Right kidney (tissue), 9 donors: ENCODE measurements at places on chromosomes 2 and 18.

DNA sequence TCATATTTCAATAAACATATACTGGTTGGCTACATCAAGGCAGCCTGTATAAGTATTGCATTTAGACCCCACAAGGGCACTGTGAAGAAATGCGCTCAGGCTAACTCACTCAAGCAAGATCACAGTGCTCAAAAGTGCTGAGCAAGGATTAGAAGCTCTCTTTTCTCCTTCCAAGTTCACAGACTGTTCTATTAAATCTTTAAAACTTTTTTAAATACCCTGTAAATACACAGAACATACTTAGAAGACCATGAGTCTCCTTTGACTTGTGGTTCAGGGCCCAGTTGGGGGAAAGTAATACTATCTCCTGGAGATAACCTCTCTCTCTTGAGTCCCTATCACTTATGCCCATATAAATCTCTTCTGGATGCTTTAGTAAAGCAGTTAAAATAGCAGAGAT, 152.9 kb downstream of the SP3 start:
- no peak for DNase-seq

DNA sequence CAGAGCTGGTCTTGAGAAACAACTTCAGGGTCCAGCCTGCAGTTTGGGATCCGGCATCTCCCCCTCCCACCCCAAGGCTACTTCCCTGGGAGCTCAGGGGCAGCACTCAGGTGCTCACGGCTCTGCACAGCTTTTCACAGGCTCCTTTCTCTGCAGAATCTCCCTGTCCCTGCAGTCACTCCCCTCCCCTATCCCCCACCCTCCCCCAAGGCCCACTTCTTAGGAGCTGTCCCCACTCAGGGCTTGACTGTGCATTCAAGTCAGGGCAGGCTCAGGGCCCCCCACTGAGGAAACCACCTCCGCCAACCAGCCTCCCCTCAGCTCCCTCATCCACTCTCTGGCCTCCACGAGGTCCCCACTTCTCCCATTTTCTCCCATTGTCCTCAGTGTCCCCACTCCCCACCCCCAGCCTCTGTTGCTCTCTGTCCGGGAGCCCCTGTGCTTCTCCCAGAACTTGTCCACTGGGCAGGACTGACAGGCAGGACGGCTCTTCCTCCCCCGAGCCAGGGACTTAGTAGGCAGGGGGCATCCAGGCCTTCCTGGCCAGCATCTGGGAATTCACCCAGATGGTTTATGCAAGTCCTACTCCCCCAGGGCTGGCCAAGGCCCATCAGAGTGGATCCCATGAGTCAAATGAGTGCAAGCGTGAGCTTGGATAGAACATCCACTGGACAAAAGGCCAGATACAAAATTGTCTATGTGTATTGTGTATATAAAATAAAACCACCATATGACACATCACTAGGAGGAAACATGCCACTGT, 7.6 kb downstream of the NMUR1 start:
- DNase-seq = no peak

DNA sequence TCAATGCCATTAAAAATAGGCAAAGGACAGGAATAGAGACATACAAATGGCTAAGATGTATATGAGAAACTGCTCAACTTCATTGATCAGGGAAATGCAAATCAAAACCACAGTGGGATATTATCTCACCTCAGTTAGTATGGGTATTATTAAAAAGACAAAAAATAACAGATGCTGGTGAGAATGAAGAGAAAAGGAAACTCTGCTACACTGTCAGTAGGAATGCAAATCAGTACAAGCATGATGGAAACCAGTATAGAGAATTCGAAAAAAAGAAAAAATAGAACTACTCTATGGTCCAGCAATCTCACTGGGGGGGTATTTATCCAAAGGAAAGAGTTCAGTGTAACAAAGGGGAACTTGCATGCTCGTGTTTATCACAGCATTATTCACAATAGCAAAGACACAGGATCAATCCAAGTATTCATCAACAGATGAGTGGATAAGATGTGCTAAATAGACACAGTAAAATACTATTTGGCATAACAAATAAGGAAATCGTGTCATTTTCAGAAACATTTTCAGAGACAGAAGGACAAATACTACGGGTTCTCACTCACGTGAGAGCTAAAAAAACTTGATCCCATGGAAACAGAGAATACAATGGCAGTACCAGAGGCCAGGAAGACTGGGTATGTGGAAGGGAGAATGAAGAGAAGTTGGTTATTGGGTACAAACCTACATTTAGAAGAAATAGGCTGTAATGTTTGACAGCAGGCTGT, 60.6 kb downstream of the CCDC74A start:
- no peak for DNase-seq

- no peak for DNase-seq
Measured at GRCh38 chr2:9692456-9693195, 61.8 kb upstream of the YWHAQ start.

DNA sequence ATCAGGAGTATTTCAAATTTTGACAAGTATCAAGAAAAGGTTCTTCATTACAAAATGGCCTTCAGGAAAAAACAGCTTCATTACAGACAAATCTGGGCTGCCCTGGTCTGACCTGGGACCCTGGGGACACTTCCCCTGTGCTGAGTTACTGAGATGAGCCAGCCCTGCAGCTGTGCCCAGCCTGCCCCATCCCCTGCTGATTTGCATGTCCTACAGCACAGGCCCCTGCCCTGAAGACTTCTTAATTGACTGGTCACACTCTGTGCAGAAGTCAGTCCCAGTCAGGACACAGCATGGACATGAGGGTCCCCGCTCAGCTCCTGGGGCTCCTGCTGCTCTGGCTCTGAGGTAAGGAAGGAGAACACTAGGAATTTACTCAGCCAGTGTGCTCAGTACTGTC, 235.1 kb downstream of the ANKRD36B start:
- DNase-seq = no peak

GRCh38 chr2:40049781-40050180, 270.7 kb upstream of the THUMPD2 start:
- no peak for DNase-seq

DNA sequence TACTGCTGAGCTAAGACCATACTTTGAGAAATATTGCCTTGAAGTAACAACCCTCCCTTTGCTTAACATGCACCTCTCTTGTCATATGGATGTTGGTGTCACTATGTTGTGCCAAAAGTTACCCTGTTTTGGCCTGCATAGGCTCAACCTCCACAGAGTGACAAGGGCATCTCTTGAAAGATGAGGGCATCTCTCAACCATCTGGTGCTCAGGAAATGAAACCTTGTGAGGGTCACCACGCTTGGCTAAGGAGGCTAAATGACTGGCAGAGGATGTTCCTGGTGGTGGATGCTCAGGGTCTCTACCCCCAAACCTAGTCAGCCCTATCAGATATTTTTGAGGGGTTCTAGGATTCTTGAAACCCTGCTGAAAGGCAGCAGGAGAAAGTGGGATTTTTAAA, 2.3 kb downstream of the LHCGR start:
- DNase-seq = no peak

GRCh38 chr2:109472974-109473373, 140.8 kb downstream of the SEPTIN10 start:
- DNase-seq = no peak

GRCh38 chr18:69838620-69839411, 108.9 kb downstream of the CD226 start:
- no peak for DNase-seq

DNA sequence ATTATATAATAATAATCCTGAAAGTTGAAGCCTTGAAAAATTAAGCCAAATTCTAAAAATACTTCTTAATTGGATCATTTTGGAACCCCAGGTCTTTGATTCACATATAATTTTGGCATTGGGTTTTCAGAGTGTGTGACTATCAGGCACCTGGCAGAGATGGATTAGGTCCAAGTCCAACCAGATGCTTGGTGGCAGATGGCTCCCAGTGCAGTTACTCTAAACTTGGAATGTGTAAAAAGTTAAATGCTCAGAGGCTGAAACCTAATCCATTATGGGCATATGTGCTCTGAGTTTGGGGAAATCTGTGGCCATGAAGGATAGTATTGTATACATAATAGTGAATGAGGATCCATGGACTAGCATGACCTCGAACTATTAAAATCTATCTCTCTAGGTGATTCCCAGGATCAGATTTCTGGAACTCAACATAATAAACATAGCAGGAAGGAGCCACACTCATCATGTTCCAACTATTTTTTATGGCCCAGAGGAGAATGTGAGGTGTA, 333.0 kb downstream of the RPRM start:
- DNase-seq = no peak

DNA sequence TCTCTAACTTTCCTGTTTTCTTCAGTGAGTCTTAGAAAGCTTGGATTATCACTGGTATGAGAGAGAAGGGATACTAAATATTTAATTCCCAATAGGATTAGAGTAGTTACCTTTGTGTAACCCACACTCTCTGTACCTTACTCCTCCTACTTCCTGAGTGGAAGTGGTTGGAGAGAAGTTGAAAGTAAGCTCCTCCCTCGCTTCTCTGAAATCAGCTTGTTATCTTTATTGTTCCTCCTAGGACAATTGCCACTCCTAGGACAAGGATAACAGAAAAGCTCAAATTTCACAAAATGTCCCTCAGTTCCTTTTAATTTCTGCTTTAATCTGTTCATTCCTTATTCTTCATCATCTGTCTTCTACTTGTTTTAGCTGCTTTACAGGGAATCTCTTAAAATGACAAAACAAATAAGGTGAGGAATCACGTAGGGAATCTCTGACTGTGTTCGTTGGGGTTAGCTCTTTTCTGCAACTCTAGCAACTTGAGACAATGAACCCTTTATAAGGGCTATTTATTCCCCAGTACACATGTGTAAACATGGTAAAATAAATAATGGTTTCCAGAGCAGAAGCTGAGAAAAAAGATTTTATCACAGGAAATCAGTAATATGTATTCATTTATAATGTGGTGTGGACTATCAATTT, 8.6 kb downstream of the ITPRID2 start:
- DNase-seq = no peak

DNA sequence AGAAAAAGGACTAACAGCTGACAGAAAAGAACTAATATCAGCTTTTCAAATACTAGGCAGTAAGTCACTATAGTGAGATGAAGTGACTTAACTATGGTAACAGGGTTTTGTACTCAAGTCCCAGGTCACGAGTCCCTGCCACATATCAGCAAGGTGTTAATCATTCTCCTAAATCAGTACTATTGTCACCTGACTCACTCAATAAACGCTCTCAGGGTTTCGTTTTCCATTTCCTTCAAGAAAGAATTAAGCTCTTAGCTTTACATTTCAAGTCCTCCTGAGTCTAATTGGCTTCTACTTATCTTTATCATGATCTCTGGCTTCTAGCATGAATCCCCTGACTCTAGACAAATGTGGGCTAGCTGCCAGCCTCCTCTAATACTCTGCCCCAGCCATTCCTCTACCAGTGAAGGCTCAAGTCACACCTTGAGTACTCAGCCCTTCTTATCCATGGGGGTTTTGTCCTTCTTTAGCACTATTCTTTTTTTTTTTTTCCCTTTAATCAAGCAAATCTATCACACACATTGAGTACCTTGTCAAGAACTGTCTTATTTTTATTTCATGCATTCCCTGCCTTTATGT, 20.0 kb downstream of the BUB1 start:
- DNase-seq = peak; percentile 4

DNA sequence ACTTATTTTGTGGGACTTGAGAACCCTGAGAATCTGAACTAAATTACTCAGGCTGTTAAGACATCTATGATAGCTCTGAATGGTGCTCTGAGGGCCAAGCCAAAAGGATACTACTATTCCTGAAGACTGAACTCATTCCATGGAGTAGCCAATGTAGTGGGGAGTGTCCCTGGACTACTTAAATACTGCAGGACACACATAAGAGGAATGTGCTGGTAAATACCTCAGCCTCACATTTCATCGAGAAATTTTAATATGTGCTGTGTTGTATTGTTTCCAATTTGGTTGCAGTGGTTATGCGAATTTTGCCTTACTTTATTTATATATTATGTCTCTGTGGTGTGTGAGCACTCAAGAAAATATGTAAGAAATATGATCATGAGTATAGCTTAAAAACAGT, 264.4 kb upstream of the FIGN start:
- no peak for DNase-seq

- no peak for DNase-seq
Measured at GRCh38 chr2:168482269-168482668, 26.2 kb downstream of the CERS6 start.

DNA sequence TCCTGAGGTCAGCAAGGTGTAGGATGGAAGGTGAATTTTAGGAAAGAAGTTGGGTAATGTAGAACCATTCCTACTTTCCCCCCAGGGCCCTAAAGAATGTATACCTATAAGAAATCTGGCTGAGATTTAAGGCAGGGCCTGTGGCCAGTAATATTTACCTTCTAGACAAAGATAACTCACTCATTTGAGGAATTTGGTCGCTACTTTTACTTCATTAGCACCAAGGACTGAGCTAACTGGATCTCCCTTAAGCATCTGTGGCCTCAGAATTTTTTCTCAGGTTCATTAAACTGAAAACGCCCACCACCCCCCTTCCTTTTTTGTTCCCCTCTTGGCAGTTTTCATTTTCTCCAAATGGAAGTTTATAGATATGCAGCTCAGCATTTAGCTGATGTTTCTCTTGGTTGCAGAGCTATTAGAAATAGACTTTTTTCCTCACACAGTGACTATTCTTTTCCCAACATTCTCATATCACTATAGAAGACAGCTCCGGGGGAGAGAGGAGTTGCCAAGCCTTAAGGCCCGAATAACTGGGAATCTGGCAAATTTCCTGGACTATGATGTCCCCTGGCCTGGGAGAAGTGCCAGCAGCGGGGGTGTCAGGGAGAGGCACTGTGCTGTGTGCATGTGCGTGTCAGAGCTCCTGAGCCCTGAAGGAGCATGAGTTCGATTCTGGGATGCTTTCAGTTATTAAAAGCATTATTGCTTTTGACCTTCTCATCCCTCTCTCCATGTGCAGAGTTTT, 310.9 kb downstream of the PRKCE start:
- no peak for DNase-seq

GRCh38 chr2:207694811-207695281, 16.6 kb upstream of the CCNYL1 start:
- no peak for DNase-seq

- no peak for DNase-seq
Measured at GRCh38 chr2:119220720-119221301, 2.8 kb upstream of the STEAP3 start.

DNA sequence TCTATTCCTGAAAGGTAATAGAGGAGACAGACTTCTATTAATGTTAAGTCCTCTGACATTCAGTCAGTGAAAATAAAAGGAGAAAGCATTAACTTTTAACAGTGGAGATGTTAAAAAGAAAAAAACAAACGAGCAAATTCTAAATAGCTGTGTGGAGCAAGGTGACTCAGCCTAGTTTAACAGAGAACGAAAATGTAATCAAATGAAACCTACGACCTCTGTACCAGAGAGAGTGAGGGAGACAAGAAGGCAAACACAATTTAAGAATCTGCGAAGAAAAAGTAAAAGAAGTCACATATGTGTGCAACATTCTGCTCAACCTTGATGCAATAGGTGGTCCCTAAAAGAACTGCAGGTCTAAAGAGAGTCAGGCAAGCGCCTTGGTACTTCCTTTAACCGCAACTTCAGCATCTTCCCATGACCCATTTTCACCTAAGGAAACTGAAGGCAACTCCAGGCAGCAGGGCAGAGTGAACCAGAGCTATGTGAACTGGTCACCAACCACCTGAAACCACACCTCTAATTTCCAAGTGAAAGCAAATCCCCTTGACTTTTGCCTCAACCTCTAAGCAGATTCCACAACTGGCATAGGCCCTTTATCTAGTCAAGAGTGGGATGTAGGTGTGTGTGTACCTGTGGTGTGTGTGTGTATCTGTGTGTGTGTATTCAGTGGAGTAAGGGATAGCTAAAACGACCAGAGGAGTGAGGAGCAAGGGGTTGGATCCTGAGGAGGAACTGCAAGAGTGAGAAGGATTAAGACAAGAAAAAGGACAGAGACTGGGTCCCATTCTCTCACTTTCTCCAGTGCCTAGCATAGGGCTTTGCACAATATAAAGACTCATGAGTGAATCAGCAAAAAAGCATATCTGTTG, 43.0 kb downstream of the FIGN start:
- DNase-seq = no peak
